WERI-Rb-1 (cell line): ENCODE measurements at places on chromosomes 1 and 21.

GRCh38 chr1:162678439-162678838 lies 46.2 kb downstream of the DDR2 start:
- DNase-seq: no peak

DNA sequence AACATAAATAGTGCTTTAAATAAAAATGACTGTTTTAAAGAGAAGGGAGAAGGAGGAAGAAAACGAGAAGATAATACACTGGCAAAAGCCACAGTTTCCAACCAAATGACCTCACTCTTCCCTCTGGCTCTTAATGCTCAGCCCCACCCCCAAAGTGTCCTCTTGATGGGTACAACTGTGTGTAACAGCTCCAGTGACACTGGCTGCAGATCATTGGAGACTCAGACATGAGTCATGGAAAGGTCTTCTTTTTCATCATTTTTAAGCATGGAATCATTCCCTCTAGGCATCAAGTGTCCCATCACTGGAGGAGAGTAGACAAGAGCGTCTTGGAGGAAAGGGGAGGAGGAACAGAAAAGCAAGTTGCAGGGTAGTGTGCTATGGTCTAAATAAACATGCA lies 333.0 kb downstream of the PAPPA2 start:
- no peak for DNase-seq

DNA sequence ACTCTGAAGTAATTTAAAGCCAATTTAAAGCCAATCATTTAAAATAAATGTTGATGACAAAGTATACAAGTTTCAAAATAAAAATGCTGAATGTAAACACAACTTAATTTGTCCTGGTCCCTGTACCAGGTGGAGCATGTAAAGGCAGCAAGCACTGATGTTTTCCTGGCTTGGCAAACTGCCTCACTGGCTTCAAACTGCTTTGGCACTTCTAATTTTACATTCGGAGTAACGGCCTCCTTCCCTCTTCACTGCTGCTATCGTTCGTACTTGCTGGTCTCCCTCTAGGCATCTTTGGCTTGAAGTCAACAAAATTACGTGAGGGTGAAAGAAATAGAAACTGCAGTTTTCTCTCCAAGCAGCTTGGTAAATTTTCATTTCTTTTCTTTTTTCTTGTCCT lies 287.9 kb downstream of the LTN1 start:
- no peak for DNase-seq

DNA sequence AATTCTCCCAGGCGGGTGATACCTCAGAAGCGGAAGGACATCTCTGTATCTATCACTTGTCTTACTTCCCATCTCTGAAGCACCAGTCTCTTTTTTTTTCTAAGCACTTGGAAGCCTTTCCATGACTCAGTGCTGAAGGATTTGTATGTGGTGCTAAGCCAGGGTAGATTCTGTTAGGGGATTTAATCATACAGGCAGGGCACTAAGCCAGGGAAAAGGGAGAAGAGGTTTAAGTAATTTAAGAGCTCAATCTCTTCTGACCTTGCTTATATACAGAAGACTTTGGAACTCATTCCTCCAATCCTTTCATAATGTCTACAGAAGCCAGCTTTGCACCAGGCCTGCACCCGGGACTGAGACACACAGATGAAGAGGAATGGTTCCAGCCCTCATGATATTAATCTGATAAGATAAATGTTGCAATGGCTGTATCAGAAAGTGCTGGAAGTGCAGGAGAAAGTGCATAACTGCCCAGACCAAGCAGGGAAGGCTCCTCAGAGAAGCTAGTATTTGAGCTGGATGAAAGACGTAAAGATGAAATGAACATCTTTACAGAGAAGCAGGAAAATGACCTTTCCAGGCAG lies 11.0 kb downstream of the FAM163A start:
- DNase-seq: peak; percentile 62

GRCh38 chr1:197036861-197037260 lies 30.2 kb downstream of the F13B start:
- no peak for DNase-seq

DNA sequence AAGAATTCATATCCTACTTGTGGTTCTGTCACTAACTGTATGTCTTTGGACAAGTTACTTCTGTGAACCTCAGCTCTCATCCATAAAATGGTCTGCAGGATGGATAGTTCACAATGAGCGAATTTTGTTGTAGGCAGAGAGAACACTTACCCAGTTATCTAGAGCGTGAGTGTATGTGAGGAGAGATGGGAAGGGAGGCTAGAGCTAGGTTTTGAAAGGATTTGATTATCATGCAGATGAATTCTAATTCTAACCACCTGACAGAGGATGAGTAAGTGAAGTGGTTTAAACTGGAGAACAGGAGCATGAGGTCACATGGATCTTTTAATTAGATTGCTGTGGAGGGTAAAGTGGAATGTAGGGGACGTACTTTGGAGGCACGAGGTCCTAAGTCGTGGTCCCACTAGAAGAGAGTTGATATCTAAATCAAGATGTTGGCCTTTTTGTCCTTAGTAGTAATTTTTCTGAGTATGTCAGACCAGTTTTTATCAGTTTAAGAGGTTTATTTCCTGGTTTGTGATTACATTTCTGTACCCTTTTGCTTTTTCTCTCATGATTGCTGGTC lies 5.0 kb downstream of the SUCO start:
- DNase-seq: no peak

DNA sequence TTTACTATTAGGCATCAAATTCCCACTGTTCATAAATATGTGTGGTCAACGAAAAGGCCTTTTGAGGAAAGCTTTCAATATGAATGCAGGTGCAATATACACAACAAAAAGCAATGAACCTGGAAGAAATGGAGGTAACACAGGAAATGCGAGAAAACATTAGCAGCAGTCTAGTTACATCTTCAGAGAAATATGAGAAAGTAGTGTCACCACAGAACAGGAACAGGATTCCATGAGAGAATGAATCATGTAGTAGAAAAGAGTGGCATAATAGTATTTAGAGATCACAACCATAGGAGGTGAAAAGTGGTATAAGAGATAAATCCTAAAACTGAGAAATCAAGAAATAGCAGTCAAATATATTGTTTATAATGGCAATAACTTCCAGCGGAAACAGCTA lies 103.7 kb downstream of the AK5 start:
- no peak for DNase-seq

DNA sequence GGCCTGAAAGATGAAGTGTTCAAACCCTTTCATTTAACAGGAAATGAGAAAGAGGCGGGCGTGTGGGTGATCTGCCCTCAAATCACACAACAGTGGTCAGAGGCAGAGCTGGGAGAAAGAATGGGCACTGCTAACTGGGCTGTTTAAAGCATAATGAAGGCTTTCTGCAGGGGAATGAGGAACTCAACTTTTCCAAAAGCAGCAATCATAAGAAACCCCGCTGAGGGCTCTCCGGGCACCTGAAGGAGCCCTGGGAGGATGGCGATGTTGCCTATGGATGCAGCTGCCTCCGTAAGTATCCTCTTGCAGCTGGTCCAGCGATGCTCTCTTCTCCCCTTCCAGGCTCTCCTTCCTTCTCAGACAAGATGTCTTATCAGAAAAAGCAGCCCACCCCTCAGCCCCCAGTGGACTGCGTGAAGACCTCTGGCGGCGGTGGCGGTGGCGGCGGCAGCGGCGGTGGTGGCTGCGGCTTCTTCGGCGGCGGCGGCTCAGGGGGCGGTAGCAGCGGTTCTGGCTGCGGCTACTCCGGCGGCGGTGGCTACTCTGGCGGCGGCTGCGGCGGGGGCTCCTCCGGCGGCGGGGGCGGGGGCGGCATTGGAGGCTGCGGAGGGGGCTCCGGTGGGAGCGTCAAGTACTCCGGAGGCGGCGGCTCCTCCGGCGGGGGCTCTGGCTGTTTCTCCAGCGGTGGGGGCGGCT lies 1.2 kb downstream of the LORICRIN start:
- peak; percentile 56 for DNase-seq

DNA sequence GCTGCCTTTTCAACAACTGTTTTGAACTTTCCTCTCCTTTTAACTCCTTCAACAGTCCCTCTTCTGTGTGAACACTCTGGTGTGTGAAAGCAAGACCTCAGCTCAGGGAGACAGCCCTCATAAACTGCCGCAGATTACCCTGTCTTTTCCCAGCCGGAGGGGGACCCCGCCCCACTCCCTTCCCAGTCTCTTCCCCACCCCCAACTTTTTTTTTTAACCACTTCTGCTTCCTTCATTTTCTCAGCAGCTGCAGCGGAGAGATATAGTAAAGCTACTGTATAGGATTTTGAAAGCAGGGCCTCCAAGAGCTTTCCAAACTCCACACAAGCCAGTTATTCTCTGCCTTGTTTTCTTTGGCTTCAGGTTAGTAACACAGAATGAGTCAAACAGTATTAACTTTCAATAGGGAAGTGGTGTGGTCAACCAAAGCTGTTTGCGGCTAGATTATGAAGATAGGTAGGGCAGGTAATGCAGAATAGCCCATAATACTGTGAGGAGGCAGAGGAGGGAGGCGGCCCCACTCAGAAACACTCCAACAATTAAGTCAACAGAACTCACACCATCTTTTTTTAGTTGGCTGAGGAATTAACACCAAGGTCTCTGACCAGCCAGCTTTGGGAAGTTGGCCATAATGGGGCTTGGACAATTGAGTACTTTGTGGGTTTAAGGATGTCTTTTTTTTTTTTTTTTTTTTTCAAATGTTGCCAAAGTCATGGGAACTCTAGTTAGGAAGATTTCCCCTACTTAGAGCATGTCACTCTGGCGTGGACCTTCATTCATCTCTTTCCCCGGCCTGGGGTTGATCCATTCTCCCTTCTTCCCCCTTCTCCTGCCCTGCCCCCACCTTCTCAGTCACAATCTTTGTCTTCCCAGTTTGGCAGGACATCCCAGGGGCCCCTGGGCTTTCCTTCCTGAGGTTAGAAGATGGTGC lies 177.0 kb downstream of the CLIC6 start:
- DNase-seq: no peak

DNA sequence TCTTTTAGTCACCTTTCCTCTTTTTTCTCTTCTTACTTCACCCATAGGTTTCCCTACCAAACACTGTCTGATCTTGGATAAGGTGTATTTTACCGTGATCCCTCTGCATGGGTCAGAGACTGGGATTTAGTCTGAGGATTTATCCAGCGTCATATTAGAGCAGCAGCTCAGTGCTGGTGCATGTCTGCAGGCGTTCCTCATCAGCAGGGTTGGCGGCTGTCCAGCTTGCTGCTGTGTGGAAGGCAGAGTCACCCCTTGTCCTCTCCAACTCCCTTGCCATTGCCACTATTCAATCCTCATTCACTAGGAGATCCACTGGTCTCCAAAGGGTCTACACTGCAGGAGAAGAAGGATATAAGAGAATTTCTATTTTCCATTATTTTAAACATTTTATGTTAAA lies 7.3 kb upstream of the FAM78B start:
- DNase-seq: peak; percentile 65

GRCh38 chr1:150516050-150516591 lies 569 bp downstream of the FALEC start:
- DNase-seq: no peak
